ENCODE measurements at places on chromosomes 1 and 21. TPM values are rescaled to one million over a fixed set of nuclear protein-coding genes. Genes with fewer than 3 reads are reported as not detected.

DNA sequence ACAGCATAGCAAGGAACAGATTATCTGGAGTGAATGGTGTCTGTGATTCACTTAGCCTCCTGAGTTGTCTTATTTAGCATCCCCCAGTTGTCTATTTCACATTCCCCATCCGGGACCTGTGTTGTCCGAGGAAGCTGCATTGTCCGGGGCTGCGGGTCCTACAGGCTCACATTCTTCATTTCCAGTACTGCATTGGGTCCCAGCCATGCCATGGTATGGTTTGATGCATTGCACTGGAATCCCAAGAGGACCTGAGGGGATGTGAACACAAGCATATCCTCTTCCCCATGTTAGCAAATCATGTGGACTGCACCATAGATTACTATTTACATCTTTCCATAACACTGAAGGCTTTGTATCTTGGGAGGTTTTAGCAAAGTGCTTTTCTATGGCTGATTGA is 48.2 kb upstream of the PRELP start:
- no peak overlapping the region for H3K27ac ChIP-seq
- no peaks in the 10 kb centered on the region for H3K4me1 ChIP-seq
- DNase-seq: no peak
- no peak overlapping the region for H3K4me3 ChIP-seq
- H3K27me3 ChIP-seq: peaks cover 14% of the 10 kb centered on the region
- H3K36me3 ChIP-seq: no peaks in the 10 kb centered on the region

GRCh38 chr1:206832352-206832880 is 33.0 kb upstream of the IL20 start:
- no peak overlapping the region for H3K27ac ChIP-seq

- H3K27ac ChIP-seq: peak overlapping the region; percentile 70
- peak overlapping the region; percentile 10 for H3K4me3 ChIP-seq
- H3K36me3 ChIP-seq: no peaks in the 10 kb centered on the region
- DNase-seq: no peak
- peaks cover 52% of the 10 kb centered on the region for H3K4me1 ChIP-seq
- H3K27me3 ChIP-seq: no peaks in the 10 kb centered on the region
These were observed 50.9 kb downstream of the VANGL2 start for GRCh38 chr1:160451119-160451858.

DNA sequence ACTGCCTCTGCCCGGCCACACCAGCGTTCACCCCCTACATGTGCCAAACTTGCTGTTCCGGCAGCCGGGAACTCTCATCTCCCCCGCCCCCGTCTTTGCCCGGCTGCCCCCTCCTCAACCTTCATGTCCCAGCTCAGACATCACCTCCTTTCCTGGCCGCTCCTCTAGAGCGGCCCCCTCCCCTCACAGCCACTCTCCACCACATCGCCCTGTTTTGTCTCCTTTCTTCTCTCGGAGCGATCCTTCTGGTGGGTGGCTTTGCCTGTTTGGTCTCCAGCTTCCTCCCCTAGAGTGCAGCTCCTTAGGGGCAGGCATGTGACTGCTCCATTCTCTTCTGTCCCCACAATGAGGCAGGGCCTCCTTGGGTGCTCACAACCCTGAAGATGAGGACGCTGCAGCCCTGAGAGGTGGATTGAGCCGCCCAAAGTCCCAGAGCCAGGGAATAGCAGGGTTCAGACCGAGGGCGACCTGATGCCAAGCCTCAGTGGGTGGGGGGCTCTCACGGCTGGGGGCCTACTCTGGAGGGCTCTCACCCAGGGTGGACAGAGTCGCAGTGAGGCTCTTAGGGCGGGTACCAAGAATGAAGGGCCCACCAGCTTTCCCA is 44.9 kb upstream of the ECE1 start:
- peak overlapping the region; percentile 80 for H3K4me3 ChIP-seq
- peaks cover 43% of the 10 kb centered on the region for H3K36me3 ChIP-seq
- no peaks in the 10 kb centered on the region for H3K27me3 ChIP-seq

DNA sequence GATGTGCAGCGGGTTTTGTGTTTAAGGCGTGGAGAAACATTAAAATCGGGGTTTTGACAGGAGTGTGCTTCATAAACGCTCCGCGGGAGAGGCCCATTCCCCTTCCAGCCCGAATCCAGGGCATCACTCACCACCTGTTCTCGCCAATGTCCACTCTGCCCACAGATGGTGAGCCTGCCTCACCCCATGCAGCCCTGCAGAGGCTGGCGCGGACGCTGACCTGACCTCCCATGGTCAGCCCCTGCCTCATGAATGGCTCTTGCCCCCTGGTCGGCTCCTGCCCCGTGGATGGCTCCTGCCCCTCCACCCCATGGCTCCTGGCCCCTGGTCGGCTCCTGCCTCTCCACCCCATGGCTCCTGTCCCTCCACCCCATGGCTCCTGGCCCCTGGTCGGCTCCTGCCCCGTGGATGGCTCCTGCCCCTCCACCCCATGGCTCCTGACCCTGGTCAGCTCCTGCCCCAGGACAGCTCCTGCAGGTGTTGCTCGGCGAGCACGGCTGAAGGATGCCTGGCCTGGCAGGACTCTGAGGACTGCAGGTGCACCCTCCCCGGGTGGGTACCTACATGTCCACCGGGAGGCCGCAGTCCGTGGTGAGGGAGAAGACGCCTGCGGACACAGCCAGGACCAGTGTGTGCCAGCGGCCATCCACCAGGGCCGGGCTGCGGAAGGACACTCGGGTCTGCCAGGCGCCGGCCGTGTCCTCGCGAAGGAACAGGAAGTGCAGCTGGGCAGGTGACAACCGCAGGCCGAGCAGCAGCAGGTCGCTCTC is 6.7 kb downstream of the KRTAP10-1 start:
- no peak overlapping the region for H3K4me3 ChIP-seq
- no peak overlapping the region for H3K27ac ChIP-seq
- no peaks in the 10 kb centered on the region for H3K4me1 ChIP-seq
- no peak for DNase-seq
- H3K27me3 ChIP-seq: no peaks in the 10 kb centered on the region

- peaks cover 8% of the 10 kb centered on the region for H3K27me3 ChIP-seq
- no peak overlapping the region for H3K4me3 ChIP-seq
- H3K4me1 ChIP-seq: peaks cover 5% of the 10 kb centered on the region
These were observed 26.5 kb upstream of the LPAR3 start for GRCh38 chr1:84919461-84919970.

DNA sequence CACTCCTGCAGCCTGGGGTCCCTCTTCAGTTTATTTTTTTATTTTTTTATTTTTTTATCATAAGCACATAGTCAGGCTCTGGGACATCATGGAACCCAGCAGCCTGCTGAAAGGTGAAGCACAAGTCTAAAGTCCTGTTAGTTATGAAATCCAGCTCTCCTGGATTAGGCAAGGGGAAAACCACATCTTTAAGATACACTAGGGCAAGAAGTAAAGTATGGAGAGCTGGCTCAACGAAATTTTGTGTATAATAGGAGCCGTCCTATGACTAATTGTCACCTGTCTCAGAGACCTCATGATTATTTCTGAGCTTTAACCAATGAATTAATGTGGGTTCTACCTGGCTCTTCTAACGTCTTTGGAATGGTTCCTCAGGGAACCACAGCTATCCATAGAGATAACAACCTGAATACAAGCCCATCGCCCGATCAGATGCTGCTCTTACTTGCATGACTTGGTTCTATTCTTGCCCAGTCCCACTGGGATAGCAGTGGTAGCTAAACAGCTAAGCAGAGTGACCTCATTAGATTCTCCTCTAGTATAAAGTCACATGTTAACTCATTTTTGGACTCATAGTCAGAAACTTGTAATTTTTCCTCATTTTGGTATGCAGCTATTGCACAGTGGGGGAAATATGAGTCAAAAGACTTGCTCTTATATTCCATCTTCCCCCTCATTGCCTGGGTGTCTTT is 122.7 kb downstream of the LMO4 start:
- peaks cover 8% of the 10 kb centered on the region for H3K27me3 ChIP-seq
- H3K27ac ChIP-seq: no peak overlapping the region
- peaks cover 19% of the 10 kb centered on the region for H3K4me1 ChIP-seq
- H3K4me3 ChIP-seq: no peak overlapping the region
- no peak for DNase-seq

- H3K27ac ChIP-seq: no peak overlapping the region
- no peak overlapping the region for H3K4me3 ChIP-seq
- no peak for DNase-seq
- H3K4me1 ChIP-seq: no peaks in the 10 kb centered on the region
- no peaks in the 10 kb centered on the region for H3K27me3 ChIP-seq
- H3K36me3 ChIP-seq: peaks cover 59% of the 10 kb centered on the region
These were observed 12.4 kb upstream of the SHISA4 start for GRCh38 chr1:201876148-201876818.

DNA sequence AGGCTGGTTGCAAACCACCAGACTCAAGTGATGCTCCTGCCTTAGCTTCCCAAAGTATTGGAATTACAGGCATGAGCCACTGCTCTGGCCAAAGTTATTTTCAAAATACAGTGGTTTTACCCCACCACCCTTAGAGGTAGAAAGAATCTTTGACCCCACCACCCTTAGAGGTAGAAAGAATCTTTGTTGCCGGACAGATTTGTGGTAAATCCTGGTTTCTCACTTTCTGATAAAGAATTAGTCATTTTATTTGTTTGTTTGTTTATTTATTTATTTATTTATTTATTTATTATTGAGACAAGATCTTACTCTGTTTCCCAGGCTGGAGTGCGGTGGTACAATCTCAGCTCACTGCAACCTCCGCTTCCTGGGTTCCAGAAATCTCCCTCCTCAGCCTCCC is 55.9 kb downstream of the NFIA start:
- peaks cover 8% of the 10 kb centered on the region for H3K27me3 ChIP-seq
- no peaks in the 10 kb centered on the region for H3K4me1 ChIP-seq
- no peak overlapping the region for H3K27ac ChIP-seq
- H3K36me3 ChIP-seq: no peaks in the 10 kb centered on the region
- DNase-seq: no peak
- H3K4me3 ChIP-seq: no peak overlapping the region

The CORT gene
- 0.34 TPM for total RNA-seq

The NECTIN4 gene
- total RNA-seq: 0.05 TPM

The AGMAT gene
- total RNA-seq: 32.5 TPM

The LDLRAD1 gene
- not detected for total RNA-seq

The OXCT2 gene
- 5.6 TPM for total RNA-seq

The TNNT2 gene
- total RNA-seq: not detected
